ENCODE measurements at places on chromosomes 4 and X. TPM values are rescaled to one million over a fixed set of nuclear protein-coding genes. Genes with fewer than 3 reads are reported as not detected.

TMEM31 gene
- not detected for total RNA-seq

PNMA6F gene
- total RNA-seq, result not detected

NOX1 gene
- not detected for total RNA-seq

LDOC1 gene
- total RNA-seq, result 7.1 TPM

TCEAL2 gene
- not detected for total RNA-seq

DNA sequence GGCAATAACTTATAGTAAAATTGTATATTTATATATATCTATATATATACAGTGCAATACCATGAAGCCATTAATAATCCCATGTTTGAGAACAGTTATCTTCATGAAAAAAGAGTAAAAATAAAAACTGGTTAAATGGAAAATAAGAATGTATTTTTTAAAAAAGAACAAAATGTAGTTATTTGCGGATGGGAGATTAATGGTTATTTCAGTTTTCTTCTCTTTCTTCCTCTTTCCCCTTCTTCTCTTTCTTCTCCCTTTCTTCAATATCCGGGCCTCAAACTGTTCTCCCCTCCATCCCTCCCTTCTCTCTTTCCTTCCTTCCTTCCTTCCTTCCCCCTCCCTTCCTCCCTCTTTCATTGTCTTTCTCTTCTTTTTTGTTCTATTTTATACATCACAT is 1301.7 kb upstream of the IGFBP7 start:
- no peak for DNase-seq

DNA sequence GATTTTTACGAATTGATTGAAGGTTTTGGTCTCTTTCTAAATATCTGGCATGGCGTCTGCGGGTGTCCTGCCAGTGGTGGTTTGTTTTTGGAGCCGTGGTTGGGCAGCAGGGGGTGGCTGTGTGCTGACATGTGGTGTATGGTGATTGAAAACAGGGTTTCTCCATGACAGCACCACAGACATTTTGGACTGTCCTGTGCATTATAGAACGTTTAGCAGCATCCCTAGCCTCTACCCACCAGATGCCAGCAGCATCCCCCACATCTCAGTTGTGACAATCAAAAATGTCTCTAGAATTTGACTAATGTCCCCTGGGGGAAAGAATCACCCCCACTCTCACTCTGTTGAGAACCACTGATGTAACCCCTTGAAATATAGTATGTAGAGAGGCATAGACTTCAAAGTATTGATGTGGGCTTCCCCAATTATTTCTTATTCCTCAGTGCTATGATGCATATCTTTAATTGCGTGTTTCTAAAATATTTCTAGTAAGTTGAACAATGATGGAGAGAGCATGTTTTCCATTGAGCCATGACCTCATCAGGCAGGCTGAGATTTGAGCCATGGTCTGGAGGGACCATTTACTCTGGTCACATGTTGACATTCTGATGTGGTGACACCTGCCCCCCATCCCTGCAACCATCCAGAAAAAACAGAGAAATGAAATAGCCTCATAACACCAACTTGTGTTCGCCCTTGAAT is 77.4 kb upstream of the MID1 start:
- no peak for DNase-seq

- peak; percentile 86 for DNase-seq
Observed at GRCh38 chr4:7358100-7358735, 76.5 kb downstream of the PSAPL1 start.

DNA sequence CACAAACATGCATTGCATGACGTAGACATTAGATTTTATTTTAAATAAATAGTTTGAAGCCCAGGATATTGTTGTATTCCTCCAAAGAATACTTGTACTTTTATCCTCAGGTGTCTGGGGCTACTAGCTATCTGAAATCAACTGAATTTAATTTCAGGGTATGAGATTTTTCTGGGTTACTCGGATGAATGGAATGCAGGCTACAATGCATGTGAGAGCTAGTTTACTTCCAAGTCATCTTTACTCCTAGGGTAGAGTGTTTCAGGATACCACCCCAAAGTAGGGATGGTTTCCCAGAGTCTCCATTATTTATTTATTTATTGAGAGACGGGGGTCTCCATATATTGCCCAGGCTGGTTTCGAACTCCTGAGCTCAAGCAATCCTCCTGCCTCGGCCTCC is 66.4 kb downstream of the HPRT1 start:
- no peak for DNase-seq

GRCh38 chr4:84699001-84699671 is 116.2 kb downstream of the CDS1 start:
- no peak for DNase-seq

- DNase-seq, result no peak
Observed at GRCh38 chr4:72442715-72443114, 126.3 kb downstream of the ADAMTS3 start.

GRCh38 chrX:48800574-48801279 is 1.1 kb upstream of the HDAC6 start:
- no peak for DNase-seq

DNA sequence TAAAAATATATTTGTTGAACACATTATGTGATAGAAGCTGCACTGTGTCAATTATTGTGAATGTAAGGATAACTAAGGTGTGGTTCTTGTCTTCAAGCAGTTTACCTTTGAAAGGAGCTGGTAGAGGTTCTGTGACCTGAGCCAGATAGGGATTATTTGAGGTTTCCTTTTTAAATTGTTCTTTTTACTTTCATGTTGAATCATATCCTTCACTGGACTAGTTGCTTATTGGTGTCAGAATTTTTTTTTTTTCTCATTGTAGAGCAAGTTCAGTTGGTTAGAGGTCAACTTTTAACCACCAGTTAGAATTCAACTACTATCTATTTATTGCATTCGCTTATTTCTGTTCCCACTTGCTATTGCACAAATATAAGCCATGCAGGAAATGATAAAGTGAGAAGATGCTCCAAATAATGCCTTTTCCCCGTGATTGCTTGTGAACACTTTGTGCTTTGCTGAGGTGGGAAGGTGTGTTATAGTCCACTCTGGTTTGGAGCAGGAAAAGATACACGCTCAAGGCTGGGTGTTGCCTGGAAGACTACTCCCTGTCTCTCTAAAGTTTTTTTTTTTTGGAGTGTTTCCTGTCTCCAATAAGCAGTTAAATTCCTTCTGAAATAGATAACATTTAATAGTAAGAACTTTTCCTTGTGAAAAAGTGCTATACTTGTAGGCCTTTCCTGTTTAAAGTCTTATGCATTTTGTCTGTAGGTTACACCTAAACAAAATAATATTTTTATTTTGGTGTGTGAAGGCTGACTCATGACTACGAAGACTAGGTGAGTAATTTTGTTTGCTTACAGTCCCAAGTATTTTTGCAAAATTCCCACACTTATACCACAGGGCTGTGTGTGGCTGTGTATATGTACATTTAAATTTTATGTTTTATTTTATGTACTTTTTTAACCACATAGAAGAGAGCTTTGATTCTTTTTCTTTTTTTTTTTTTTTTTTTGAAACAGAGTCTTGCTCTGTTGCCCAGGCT is 83.8 kb upstream of the LCORL start:
- DNase-seq, result no peak

DNA sequence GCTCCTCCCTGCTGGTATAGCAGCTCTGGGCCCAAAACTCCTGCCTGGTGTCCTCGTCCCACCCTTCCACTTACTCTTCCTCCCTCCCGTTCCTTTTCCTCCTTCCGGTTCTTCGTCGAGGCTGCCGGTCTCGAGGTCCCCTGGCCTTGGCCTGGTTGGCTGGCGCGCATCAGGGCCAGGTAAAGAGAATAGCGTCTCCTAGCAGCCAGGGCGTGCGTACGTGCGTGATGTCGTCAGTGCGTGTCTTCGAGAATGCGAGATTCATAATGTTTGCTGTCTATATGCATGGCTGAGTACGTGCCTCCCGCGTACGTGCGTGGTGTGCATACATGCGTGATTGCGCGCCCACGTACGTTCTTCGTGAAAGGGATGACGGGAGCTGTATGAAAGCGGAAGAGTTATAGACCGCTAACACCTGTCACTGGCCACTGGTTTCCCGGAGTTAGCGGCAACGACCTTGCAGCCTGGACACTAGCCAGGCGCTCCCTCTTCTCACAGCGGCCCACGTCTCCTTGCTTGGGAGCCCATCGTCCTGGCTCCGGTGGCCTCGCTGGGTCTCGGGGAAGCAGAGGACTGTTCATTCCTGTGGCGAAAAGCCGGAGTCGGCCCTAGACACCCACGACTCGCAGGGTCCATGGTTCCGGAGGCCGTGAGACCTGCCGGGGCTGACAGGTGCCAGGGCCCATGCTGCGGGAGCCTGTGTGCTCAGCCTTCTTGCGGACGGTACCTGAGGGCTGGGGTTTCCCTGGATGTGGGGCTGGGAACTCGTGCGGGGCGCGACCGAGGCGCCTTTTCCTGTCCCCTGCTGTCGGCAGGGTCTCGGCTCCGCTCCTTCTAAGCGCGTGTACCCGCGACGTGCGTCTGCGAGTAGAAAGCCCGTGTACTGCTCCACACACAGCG is at the start of gene EOLA1:
Gene EOLA1 (plus strand): TSS at position 392 of the 900 bp plus-strand sequence. CDS start 4,619 bp downstream, outside the sequence.
- peak; percentile 96 for DNase-seq

DNA sequence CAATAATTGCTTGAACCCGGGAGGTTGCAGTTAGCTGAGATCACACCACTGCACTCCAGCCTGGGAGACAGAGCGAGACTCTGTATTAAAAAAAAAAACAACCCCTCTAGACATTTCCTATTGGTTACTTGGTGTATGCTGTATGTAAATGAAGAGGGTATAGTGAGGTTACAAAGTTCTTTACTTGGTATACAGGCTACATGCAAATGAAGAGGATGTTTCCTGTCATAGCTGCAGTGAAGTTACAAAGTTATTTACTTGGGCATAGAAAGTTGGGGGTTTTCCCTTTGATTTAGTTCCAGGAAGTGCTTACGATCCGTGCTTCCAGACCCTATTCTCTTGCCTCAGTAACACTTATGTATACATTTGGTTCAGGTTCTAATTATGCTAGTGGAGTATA is 38.4 kb upstream of the CLNK start:
- no peak for DNase-seq

- peak; percentile 53 for DNase-seq
Observed at GRCh38 chr4:128162434-128162833, 101.3 kb downstream of the LARP1B start.

- DNase-seq, result peak; percentile 12
Observed at GRCh38 chr4:81040012-81040659, 9.6 kb downstream of the BMP3 start.

DNA sequence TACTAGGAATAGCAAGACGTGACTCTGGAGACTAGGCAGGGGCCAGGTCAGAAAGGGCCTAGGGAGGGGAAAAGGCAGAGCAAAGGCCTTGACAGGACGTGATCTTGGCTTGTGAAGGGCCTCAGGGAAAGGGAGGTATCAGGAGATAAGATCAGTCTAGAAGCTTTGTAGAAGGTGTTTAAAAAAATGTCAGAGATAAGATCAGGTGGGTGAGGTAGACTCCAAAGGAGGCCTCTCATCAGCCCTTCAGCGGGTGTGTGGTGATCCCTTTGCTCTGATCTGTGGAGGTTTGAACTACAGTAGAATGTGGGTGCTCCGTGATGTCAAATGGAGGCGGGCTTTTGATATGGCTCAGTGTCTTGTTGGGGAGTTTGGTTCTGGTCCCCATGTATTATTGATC is 78.8 kb upstream of the PRPS1 start:
- no peak for DNase-seq

GRCh38 chrX:85988353-85988752 is 59.0 kb downstream of the CHM start:
- no peak for DNase-seq

DNA sequence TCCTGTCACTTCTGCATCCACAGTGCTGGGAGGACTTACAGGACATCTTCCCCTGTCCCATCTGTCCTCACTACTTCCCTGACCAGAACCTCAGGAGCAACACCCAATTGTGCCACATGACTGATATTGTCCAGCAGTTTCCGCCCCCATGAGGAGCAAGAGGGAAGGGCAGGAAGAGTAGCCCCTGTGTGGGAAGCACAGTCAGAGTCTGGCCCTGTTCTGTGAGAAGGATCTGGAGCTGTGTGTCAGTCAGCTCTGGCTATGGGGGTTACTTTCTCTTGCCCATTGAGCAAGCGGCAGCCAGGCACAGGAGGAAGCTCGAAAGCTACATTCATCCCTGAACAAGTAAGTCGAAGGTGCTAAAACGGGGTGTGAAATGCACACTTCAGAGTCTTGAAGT is 14.8 kb upstream of the TRIM60 start:
- no peak for DNase-seq
